Activated T-helper 9 cell treated with anti-CD3 and anti-CD28 coated beads, Interleukin-2, amount 50 U/mL, for 16 hours (primary cell): ENCODE measurements at places on chromosomes 5 and 9.

DNA sequence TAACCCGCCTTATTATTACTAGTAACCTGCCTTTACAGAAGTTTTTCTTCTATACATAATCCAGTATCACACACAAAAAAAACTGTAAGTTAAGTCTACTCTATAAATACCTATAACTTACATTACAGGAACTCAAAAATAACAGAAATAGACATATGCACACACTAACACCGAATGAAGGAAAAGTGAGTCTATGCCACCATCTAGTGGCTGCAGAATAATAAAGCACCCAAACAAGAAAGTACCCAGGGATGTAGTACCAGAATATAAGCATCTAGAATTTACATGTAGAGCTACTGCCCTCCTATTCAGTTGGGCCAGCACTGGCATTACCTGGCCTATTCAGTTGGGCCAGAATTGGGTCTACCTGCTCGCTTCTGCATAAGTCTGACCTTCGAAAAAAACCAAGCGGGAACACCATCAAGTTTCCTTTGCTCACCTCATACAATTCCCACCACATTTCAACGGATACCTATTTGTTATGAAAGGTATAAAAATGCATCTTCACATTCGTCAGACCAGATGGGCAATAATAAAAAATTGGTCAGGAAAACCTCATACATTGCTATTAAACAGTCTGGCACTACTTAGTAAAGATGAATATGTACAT lies 4.0 kb upstream of the NIPSNAP3A start:
- DNase-seq: no peak

DNA sequence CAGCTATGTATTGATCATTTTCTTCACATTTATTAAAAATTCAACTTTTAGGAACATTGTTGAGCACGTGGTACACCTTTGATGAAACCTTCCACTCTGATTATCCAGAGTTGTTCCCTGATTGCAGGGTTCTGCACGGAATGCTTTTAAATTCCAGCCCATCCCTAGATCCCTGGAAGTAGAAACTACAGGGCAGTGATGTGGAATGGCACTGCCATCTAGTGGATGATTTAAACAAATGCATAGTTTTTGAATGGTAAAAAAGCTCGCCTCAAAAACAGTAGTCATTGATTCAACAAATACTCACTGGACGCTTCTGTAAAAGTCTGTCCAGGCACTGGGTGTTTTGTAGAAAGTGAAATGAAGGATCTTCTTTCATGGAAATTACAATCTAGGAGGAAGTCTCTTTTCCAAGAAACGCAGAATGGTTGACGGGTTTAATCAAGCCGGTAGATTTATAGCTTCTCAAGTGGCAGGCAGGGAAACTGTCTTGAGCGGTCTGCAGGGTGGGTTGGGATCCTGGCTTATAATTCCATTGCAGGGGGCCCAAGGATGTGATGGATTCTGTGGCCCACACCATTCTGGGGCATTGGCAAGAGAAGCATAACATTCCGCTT lies 118.4 kb downstream of the ARHGAP26 start:
- no peak for DNase-seq

- no peak for DNase-seq
Observed at GRCh38 chr5:140219068-140219991, 44.3 kb downstream of the CYSTM1 start.

DNA sequence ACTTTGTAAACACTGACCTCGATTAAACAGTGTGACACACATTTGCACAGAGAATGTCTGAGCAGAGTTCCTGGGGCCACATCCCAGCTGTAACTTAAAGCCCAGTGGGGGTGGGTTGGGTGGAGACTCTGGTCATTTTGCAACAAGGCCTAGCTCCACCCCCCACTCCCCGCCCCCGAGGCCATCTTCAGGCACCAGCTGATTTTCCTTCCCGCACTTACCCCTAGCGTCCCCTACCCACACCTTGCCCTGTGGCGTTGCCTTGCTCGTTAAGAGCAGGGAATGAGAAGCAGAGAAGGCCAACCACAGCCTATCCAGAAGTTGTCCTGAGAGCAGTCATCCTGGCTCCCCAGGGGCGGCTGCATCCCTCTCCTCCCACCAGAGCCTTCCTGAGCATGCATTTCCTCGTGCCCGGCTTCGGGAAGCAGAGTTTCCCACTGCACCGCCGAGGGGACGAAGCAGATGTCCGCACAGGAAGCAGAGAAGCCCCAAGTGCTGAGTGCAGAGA lies 101.7 kb upstream of the SARDH start:
- DNase-seq: no peak

DNA sequence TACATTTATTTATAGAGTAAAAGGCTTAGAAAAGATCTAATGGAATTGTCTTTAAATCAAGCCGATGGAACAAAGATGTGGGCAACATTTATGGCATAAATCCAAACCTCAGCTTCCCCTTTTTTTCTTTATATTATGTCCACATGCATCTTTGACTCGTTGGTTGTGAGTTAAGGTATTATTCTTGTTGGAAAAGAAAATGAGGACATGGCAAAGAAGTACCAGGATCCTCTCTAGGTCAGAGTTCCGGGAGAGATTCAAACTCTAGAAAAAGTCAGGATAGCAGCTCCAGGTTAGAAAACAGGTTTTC lies 508 bp upstream of the NME5 start:
- DNase-seq: no peak
